T1000 (cell line): ENCODE measurements at places on chromosomes 11 and 22.

- no peak for DNase-seq
These were observed 11.8 kb downstream of the TBC1D10A start for GRCh38 chr22:30314915-30315314.

GRCh38 chr11:46524201-46524770, 69.5 kb downstream of the AMBRA1 start:
- DNase-seq = no peak

DNA sequence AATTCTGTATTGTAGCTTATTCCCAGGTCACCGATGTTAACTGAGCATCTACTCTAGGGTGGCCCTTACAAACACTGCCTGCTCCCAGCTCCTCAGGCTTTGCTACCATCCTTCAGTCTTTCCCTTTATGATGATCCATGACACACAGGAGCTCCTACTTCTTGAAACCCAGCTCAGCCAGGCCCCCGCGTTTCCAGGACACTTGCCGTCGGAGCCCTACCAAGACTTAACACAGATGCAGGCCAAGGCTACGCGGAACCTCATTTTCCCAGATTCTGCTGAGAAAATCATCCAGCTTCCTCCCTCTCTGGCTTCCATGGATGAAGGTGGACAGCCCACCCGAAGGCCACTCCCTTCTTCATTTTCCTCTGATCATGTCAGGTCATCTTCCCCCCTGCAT, 18.6 kb downstream of the IGSF9B start:
- DNase-seq = no peak

- no peak for DNase-seq
These were observed 101.3 kb downstream of the DYNC2H1 start for GRCh38 chr11:103210543-103210942.

GRCh38 chr22:19815093-19815822, 39.4 kb downstream of the GNB1L start:
- no peak for DNase-seq
